ENCODE measurements at places on chromosomes 16 and 17.
A peak's percentile ranks its signal among the peaks of the same experiment; 100 is the strongest.

DNA sequence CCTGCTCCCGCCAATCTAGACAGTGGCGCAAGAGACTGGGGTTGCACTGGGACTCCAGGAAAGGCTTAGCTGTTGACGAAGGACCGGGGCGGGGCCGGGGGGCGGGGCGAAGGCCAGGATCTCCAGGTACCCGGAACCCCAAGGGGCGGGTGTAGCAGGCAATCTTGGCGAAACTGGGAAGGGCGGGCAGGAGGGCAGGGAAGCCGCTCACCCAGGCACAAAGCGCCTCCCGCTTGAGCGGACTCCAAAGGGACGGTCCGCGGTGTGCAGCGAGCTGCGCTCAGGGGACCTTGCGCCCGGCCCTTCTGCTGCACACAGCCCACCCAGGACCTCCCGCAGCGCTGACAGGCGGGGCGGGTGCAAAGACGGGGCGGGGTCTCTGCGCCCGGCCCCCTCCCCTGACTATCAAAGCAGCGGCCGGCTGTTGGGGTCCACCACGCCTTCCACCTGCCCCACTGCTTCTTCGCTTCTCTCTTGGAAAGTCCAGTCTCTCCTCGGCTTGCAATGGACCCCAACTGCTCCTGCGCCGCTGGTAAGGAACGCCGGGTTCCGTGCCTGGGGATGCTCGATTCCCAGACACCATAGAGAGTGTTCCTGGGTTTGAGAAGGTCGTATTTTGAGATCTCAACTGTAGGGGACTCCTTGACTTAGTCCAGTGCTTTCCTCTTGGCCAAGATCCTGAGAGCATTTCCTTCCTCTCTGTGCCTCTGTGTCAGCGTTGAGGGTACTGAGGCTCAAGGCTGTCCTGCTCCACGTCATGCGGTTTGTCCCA lies at the start of gene MT1F:
Gene MT1F, plus strand, starts transcription at position 405 of the 772 bp plus-strand sequence. Its CDS starts 100 bp downstream, at position 505.
- DNase-seq, result peak; percentile 95

GRCh38 chr17:78828470-78829185 lies 12.0 kb downstream of the USP36 start:
- DNase-seq, result peak; percentile 50

- no peak for DNase-seq
Observed at GRCh38 chr17:80872501-80873306, 118.9 kb upstream of the CHMP6 start.

DNA sequence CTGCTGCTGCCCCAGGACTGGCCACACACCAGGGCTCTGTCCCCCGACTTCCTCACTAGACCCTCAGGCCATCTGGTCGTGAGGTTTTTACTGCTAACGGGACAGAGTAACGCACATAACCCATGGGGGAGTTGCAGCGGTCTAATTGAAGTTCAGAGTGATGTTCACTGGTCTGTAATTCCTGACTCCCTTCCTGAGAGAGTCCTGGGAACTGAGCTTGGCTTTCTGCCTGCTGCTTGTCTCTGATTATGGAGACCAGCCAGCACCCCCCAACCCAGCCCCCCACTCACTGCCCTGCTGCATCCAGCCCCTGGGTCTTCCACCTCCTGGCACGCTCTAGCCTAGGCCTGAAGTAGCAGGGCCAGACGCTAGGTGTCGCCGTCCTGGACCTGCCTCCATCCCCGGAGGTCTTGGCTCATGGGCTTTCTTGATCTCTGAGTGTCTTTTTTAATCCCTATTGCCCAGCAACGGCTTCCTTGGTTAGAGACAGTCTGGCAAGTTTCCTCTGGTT lies 192.9 kb downstream of the CCDC182 start:
- DNase-seq, result no peak

DNA sequence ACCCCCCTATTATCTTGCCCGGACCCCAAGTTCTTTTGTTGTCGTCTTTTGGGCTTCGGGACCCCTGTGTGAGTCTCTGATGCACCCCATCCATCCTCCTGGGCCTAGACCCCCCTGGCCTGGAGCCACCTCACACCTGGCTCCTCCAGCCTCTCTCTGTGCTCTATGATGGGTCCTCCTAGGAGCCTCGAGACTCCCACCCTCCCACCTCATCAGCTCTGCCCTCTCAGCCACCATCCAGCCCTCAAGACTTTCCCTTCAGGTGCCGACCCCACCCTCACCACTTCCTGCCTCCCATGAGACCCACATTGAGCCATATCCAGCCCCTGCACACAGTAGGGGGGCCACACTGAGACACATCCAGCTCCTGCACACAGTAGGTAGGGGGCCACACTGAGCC lies 8.7 kb upstream of the ATP2A3 start:
- DNase-seq, result no peak

GRCh38 chr17:40415390-40415789 lies 2.3 kb downstream of the TOP2A start:
- peak; percentile 68 for DNase-seq

- DNase-seq, result no peak
Observed at GRCh38 chr16:53563426-53563825, 60.4 kb upstream of the AKTIP start.

DNA sequence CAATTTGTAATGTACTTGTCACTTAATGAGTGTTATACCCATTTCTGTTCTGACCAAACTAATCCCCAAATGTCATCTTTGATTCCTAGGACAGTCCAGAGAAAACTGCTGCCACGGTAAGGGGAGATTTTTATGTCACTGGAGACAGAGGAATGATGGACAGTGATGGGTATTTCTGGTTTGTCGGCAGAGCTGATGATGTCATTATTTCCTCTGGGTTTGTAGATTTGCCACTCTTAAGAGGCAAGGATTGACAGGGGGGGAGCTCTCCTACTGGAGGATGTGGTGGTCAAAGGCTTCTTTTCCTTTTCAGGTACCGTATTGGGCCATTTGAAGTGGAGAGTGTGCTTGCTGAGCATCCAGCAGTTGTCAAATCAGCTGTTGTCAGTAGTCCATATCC lies 12.5 kb downstream of the THUMPD1 start:
- no peak for DNase-seq

- no peak for DNase-seq
Observed at GRCh38 chr16:57318240-57318970, 33.9 kb upstream of the PLLP start.

- DNase-seq, result peak; percentile 88
Observed at GRCh38 chr17:7356072-7356549, 1.2 kb downstream of the TMEM95 start.

- no peak for DNase-seq
Observed at GRCh38 chr16:90004577-90004976, 14.7 kb downstream of the DBNDD1 start.

All from MCF 10A (cell line).